Central memory CD4-positive, alpha-beta T cell (primary cell): ENCODE measurements at places on chromosomes 12 and 14.

- DNase-seq, result no peak
Observed at GRCh38 chr12:1947081-1947480, 28.6 kb upstream of the CACNA2D4 start.

DNA sequence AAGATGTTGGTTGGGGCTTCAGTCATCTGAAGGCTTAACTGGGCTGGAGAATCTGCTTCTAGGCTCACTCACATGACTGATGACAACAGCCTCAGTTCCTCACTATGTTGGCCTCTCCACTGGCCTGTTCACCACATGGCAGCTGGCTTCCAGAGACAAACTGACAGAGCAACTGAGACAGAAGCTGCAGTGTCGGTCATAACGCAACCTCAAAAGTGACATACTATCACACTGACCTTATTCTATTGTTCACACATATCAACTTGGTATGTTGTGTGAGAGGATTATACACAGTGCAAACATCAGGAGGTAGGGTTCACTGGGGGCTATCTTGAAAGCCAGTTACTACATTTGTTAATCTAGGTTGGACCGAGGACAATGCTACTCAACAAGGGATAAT lies 92.9 kb downstream of the PAWR start:
- no peak for DNase-seq

- no peak for DNase-seq
Observed at GRCh38 chr12:115811045-115811444, 466.4 kb downstream of the MED13L start.

- DNase-seq, result no peak
Observed at GRCh38 chr12:106585521-106586277, 2.9 kb downstream of the RFX4 start.

DNA sequence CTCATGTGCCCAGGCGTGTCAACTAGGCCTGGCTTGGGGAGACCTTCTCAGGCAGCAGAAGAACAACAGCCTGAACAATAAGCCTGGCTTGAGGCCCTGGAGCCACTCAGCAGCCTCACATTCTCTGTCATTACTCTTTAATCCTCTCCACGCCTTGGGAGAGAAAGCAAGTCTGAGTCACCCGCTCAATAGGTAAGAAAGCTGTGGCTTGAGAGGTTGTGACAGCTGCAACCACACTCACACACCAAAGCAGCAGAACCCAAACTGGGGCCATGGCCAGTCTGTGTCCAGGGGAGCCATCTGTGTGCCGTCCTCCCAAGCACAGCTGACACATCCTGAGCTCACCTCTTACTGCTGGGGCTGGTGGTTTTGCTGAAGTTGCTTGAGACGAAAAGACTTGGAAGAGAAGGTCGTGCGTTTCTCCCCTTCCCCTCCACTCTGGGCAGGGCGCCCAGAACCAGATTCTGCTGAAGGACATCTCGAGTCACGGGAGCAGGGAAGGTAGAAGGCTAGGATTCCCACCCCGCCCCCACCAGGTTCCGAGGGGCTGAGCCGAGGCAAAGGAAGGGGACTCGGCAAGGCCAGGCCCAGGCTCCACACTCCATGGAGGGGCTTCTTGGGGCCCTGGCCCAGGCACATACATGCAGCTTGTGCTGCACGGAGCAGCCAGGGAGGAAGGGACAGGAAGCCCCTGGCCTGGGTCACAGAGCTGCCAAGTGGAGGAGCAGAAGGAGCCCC lies 5.5 kb downstream of the TMEM63C start:
- DNase-seq, result no peak

DNA sequence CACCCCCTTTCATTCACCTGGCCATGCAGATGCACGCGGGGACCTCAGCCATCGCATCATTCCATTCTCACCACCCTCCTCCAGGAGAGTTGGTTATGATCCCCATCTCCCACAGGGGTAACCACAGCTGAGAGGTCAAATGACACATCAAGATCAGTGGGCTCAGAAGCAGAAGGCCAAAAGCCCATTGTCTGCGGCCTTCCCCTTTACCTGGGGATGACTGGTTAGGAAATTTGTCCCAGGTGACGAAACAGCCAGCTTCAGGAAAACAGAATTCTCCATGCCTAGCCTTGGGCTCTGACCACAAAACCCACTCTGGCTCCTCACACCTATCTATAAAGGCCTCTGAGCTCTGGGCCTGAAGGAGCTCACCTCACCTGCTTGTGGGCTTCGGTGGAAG lies 36.1 kb downstream of the ZFP36L1 start:
- DNase-seq, result no peak

DNA sequence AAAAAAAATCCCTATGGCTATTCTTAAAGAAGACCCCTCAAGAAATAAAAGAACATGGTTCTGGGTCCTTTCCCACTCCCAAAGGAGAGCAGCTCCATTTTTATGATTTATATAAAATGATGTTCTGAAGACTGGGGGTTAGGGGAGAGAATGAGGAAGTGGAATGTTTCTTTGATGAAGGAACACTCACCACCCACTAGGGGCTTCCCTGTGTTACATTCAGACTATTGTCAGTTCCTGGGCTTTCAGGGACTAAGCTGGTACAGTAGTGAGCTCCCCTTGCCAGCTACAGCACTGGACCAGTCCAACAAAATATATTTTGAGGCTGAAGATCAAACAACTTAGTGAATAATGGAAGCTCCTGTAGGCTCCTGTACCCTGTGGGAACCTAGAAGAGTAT lies 98.9 kb downstream of the HMGA2 start:
- no peak for DNase-seq

DNA sequence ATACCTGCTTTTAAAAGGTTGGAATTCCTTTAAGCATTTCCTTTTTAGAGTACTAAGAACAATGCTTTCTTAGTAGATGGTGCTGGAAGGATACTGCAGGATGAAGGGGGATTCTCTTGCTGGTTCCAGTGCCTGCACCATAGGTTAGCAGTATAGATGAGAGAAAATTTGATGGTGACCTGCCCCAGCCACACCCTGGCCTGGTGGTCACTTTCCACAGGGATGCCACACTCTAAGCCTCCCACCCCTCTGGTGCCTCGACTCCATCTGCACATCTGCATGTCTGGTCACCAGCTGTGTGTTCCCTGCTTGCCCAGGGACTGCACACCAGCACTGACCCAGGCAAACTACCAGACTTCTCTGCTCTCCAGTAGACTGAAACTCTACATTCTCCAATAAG lies 19.1 kb downstream of the SLC2A3 start:
- no peak for DNase-seq

DNA sequence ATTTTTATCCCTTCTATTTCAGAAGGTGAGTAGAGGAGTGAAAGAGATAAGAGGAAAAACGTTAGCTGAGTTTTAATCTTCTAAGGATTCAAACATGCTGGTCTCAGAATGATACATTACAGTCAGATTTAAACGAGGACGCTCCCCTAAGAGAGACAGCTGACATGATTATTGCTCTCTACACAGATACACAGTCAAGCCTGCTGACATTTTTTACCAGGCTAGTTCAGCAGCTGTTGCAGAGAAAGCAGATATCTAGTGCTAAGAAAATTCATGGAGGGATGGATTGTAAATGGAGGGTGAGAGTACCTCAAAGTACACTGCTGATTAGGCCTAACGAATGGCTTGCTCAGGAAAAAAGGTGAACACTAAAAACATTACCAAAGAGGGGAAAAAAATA lies 31.9 kb upstream of the SOS2 start:
- no peak for DNase-seq

GRCh38 chr12:45268672-45269411 lies 52.9 kb downstream of the ANO6 start:
- no peak for DNase-seq

DNA sequence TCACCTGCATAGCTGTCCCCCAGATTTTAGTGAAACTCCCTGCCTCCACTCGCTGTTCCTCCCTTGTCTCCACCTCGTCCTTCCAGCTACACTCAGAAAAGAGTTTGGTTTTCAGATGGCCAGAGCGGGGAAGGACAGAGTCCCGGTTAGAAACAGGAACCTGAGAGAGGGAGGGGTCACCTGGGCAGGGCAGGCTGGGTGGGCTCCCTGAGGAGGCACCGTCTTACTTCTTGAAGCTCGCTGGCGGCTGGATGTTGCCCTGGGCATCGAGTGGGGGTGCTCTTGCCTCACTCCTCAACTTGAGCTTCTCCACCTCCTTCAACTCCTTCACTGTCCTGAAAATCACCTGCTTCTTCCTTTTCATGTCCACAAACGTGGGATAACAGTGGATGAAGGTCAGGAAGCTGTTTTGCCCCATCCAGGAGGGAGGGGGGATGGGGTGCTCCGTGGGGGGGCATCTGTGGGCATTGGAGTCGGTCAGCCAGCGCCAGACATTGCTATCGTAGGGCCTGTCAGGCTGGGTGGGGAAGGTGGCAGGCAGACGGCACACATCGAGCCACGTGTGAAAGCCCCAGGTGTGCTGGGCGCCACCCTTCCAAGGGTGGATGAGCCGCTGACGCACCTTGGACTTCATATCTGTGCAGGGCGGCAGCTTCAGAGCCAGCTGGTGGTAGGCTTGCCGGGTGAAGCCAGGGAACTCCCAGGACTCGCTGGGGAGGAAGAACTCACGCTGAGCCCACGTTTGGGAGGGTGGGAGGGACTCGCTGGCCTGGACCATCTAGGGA lies 2.0 kb downstream of the TEX52 start:
- DNase-seq, result no peak

DNA sequence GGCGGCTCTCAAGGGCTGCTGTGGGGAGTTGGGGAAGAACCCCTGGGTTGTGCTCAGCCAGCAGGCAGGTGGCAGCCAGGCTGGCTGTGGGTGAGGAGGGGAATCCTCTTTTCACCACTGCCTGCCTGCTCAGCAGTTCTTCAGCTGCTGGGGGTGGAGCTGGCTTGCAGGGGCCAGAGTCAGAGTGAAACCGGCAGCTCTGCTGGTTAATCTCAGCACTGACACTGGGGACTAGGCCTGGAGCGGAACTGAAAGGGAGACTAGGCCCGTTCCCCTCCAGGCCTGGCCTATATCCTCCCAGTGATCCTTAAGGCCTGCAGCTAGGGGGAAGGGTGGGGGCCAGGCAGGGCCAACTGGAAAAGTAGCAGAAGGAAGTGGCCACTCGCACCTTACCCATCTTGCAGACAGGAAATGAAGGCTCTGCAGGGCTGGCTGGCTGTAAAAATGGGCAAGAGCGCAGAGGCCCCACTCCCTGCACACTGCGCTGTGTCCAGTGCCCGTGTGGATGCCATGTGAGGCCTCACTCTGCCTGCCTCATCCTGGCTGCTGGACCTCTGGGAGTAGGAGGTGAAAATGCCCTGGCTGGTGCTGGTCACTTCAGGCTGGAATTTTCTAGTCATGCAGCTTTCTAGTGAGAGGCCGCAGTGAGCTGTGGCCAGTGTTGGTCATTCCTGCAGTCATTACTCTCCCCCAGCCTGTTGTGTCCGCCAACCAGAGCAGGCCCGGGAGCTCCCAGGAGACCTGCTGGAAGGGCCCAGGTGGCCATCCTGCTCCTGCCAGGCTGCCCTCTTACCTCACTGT lies 39.4 kb downstream of the SH2B3 start:
- DNase-seq, result peak; percentile 87
